ENCODE measurements at places on chromosomes 7 and 10.

DNA sequence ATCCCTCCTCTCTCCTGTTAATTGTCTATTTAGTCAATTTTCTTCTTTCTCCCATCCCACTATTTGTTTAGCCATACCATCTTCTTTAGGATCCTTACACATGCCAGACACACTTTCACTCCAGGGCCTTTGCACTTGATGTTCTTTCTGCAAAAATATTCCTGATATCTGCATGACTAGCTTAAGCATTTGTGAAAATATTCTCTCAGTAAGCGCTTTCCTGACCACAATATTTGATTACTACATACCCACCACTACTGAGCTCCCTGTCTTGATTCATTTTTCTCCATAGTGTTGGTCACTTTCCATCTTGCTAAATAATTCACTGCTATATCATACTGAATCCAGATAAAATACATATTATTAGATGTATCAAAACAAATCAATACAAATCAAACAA lies 75.1 kb downstream of the SEMA3D start:
- DNase-seq, result no peak

- DNase-seq, result no peak
These were observed 153.4 kb upstream of the KLF14 start for GRCh38 chr7:130887182-130887956.

DNA sequence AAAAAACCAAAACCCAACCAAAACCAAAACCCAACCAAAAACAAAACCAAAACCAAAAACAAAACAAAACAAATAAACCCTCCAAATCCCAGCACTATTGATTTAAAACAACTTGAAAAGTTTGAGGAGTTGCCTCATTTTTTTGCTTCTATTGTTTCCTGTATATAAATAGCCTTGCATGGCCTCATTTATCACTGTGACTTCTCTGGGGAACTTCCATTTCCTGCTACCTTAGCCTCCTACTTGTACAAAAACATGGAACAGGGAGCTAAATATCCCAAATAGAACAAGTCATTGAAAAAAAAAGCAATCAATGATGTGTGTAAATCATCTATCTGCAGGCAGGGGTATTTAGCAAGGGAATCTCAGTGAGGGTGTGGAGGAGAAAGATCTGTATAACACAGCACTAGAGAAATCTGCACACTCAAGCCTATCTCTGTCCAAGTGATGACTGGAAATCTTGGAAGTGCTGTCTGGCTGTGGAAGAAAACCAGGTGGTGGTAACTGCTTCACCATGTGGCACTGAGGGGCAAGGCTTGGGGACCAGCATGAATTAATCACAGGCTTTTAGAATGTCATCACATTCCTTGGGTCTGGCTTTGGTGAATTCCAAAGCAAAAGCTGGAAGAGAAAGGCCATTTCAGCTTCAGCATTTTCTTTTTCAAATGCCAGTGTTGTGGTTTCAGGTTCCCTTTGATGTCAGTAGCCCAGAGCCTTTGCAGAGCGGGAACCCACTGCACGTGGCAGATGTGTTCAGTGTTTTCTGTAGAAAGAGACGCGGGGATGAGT lies 349.5 kb upstream of the ZNF32 start:
- no peak for DNase-seq

- no peak for DNase-seq
These were observed 462.2 kb downstream of the AUTS2 start for GRCh38 chr7:70060298-70061068.

- no peak for DNase-seq
These were observed 163.6 kb downstream of the KCND2 start for GRCh38 chr7:120436487-120437060.

GRCh38 chr10:69334302-69335062 lies 56.2 kb downstream of the HK1 start:
- DNase-seq, result no peak
